Activated CD4-positive, CD25-positive, alpha-beta regulatory T cell (primary cell): ENCODE measurements at places on chromosomes 5 and 9.

GRCh38 chr9:105226055-105226454 lies 18.4 kb upstream of the SLC44A1 start:
- DNase-seq = no peak

- DNase-seq = no peak
Observed at GRCh38 chr5:65125591-65126541, 355.9 kb downstream of the ADAMTS6 start.

DNA sequence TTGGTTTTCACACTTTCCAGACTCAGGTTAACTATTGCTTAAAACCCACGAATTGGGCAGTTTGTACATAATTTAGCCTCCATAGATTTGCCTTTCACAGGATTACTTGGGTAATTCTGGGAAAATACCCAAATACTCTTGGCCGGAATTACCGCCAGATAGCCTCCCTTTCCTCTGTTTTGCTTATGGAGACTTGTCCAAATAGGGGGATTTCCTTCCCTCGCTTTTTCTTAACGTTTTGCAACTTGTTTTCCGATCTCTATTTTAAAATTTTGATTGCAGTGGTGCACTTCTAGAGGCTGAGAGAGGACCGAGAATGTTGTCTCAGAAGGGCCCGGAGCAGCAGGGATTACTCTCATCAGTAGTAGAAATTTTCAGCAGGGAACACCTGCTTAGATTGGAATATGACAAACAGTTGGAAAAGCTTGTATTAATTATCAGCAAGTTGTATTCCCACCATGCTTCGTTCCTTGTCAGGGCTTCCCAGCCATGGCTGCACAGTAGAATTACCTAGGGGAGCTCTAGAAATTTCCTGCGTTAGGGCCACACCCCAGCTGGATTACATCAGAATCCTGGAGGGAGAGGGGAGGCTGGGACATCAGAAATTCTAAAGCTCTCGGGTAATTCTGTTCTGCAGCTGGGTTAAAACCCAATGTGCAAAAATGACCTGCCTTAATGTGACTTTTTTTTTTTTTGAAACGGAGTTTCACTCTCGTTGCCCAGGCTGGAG lies 329.1 kb downstream of the SH3GL2 start:
- DNase-seq = no peak

- no peak for DNase-seq
Observed at GRCh38 chr5:111159845-111160244, 64.3 kb upstream of the CAMK4 start.

- no peak for DNase-seq
Observed at GRCh38 chr9:98807070-98807813, at the start of gene GALNT12. TSS of gene GALNT12 (plus strand) at chr9:98807670. CDS start at chr9:98807699, 29 bp downstream.

GRCh38 chr9:38332625-38333024 lies 59.9 kb upstream of the ALDH1B1 start:
- DNase-seq = no peak

DNA sequence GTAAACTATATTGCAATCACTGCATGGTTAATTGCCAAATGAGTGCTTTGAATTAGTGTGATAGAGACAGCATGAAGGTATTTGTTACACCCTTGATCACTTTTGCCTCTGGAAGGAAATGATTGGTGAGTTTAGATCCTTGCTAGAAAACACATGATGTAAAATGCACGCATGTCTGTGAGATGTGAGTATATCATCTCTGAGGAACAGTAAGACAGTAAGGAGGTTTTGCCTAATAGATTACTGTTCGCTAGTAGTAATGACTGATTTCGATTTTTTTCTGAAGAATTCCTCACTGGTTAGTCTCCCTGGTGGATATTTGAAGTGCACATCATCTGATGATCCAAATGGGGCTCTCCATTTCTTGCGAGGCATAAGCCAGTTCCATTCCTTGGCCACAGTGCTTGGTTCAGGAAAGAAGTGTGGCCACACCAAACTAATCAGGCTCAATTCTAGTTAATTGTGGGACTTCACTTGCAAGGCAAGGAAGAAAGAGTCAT lies 156.4 kb upstream of the ADRA1B start:
- DNase-seq = no peak

GRCh38 chr9:125988479-125989050 lies 241.4 kb downstream of the PBX3 start:
- no peak for DNase-seq

DNA sequence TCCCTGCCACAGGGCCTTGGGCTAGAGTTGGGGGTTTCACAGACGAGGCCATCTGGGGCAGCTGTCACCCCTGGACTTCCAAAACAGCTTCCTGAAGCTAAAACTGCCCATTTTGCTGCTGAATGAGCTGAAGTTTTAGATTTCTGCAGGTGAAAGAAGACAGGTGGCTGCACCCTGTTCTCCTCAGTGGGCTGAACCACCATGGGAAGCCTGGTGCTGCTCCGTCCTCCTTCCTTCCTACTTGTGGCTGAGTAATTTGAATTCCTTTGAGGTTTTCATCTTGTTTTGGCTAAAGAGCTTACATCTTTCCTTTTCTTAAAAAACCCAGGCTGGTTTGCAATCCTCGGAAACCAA lies 5.3 kb downstream of the NKD2 start:
- no peak for DNase-seq

DNA sequence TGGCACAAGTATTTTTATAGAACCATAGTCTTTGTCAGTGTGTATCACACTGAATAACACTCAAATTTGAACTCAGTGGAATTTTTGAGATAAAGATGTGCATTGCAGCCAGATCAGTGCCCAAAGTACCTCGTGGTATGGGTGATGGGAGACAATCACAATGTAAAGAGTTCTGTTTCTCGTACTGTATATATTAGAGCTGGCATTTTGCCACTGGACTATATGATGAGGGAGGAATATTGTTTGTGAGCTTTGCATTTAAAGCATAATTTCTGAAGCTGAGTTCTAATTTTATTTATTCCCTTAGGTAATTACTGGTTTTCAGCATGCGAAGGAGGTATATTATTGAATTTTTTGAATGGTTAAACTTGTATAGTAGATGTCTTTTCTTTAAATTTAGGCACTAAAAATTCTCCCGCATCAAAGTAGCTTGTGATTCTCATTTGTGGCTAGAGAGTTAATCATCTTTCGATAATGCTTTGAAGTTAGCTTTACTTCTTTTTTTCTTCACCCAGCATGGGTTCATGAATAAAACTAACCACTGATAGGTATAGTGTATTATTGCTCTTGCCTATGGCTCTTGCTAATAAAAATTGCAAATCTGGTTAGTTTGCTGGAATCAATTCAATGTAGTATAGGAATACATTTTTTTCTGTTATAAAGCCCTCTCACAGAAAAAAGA lies 43.1 kb downstream of the PAM start:
- DNase-seq = no peak
